ENCODE measurements at places on chromosomes 5 and 9.

DNA sequence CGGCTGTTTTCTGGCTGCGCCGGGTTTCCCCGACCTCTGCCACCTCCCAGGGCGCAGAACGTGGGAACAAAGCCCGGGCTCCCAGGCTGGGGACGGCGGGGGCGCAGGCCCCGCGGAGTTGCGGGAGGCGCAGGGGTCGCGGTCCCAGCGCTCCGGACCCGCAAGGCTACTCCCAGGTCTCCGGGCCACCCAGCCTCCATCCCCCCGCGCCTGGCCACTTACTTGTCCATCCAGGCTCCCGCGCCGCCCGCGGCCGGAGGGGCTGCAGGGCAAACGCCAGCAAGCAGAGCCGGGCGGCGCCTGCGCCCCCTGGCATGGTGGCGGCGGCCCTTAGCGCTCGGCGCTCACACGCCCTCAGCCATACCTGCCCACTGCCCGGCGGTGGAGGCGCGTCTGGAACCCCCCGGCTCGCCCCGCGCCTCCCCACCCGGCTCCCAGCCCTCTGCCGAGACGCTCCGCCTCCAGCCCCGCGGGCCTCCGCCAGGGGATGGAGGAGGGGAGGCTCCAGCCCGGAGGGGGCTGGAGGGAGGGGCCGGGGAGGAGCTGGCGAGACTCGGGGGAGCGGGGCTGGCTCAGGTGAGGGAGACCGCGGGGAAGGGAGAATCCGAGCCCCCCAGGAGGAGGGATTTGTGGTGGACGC, at the start of gene ADAM19:
Gene ADAM19, minus strand, starts transcription at position 395 of the 640 bp plus-strand sequence. Its CDS starts 79 bp downstream, at position 316.
- no peak for DNase-seq

GRCh38 chr9:96067600-96067999, 192.1 kb downstream of the ERCC6L2 start:
- DNase-seq: no peak

DNA sequence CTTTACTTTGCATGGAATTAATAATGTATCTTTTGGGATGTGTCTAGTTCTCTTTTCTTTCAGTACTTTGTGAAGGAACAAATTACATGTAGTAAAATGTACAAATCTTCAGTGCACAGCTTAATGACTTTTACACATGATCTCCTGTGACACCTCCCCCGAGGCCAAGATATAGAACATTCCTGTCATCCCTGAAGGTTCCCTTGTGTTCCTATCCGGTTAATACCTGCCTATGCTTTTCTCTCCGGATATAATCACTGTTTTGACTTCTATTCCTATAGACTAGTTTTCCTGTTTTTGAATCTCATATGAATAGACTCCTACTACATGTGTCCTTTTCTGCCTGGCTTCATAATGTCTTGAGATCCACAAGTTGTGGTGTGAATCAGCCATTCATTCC, 21.5 kb downstream of the STC2 start:
- no peak for DNase-seq

- DNase-seq: no peak
These were observed 131.4 kb downstream of the MCTP1 start for GRCh38 chr5:95153511-95153910.

DNA sequence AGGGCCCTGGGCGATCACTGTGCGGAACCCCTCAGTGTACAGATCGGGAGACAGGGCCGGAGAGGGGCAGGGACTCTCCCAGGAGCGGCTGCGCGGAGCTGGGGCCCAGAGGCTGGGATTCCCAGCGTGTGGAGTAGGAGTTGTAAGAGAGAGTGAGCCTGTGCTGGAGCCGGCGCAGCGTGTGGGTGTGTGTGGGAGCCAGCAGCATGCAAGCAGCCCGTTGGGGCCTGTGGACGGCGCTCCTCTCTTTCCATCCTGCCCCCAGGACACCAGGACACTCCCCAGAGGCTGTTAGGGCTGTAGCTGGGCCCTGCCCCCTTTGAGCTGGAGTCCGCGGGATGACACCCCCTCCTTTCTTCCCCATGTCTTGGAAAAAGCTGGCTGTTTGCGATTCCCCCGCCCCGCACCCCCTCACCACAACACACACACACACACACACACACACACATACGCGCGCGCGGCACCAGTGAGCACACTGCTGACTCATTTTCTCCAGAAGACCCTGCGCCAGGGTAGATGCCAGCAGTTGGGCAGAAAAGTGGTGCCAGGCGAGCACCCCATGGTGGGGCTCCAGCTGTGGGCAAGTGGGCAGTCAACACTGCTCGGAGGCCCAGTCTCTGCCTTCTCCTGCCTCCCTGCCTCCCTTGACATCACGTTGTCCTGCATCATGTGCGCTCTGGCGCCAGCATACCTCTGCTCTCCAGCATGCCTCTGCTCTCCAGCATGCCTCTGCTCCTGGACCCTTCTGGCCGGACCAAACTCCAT, 1.5 kb downstream of the COL27A1 start:
- DNase-seq: no peak

DNA sequence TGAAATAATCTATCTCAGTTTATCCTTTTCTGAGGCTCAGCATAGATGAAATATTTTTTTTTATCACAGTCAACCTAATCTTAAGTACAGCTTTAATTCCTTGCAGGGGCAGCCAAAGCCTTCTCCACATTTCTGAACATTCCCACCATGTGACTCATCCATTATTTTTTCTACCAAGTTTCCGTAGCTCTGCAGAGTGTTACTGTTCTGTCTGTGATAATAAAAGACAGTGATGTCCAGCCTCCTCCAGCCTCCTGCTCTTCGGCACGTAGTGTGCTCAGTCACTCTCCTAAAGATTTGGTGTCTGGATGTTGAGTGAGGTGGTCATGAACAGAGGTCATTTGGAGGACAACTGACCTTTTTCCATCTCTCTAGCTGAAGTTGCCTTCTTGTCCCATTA, 338.1 kb upstream of the ADAMTS16 start:
- DNase-seq: no peak

GRCh38 chr5:16902846-16903245, 33.2 kb downstream of the MYO10 start:
- no peak for DNase-seq

DNA sequence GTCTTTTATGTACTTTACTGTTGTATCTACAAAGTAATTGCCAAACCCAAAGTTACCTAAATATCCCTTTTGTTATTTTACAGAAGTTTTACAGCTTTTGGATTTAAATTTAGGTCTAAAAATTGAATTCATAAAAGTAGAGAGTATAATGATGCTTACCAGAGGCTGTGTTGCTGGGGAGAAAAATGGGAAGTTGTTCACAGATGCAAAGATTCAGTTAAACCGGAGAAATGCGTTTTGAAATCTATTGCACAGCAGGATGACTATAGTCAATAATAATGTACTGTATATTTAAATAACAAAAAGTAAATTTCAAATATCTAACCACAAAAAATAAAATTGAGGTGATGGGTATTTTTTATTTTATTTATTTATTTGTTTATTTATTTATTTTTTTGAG, 2.6 kb upstream of the ANKRD18A start:
- DNase-seq: no peak

DNA sequence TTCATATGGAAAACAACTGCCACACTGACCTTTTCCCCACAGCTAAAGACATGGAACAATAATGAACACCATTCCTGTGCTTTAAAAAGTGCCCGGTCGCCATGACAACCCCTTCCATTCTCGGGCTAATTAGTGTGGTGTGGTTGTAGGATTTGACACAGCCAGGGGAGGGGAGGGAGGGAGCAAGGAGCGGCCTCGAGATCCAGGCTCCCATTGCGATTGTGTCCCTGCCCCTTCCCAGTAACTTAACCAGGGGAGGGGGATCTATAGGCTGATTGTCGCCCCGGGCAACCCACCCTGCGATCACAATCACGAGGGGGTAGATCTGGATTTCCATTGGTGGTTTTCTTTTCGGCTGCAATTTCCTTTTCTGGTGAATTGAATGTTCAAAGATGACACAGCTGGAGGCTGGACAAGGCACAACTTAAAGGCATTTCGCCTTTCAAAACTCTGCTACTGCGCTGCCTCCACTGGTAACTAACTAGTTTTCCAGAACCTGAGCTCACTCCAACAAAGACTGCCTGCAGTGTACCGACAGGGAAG, 96.7 kb upstream of the RETREG1 start:
- DNase-seq: no peak

- no peak for DNase-seq
These were observed 43.3 kb upstream of the ZNF622 start for GRCh38 chr5:16508730-16509531.

GRCh38 chr9:116000748-116001329, 152.8 kb upstream of the PAPPA start:
- no peak for DNase-seq

- DNase-seq: peak; percentile 3
These were observed 7.3 kb upstream of the BARHL1 start for GRCh38 chr9:132575005-132575609.

GRCh38 chr9:33019797-33020196, 5.3 kb upstream of the DNAJA1 start:
- DNase-seq: no peak

GRCh38 chr9:131754846-131755245, 15.0 kb upstream of the RAPGEF1 start:
- DNase-seq: no peak

GRCh38 chr5:173989432-173990082, 587 bp downstream of the C5orf47 start:
- no peak for DNase-seq

GRCh38 chr5:29230591-29230990, 1962.9 kb upstream of the CDH6 start:
- DNase-seq: no peak

DNA sequence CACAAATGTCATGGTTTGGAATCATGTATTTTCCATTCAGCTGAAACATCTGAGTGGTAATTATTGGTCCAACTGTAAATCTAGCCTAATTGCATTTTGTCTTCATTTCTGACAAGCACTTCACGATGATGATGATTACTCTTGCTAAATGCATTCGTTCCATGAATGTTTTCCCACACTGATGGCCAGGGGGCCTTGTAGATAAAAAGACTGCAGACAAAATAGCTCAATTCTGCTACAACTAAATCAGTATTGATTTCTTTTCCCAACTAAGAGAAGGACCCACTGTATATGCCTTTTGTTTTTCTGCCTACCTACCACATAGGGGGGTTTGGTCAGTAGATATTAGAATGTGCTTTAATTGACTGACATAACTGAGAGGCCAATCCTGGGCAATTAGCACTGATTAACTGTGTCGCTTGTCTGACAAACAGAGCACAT, 1351.3 kb upstream of the NUDT12 start:
- DNase-seq: no peak

DNA sequence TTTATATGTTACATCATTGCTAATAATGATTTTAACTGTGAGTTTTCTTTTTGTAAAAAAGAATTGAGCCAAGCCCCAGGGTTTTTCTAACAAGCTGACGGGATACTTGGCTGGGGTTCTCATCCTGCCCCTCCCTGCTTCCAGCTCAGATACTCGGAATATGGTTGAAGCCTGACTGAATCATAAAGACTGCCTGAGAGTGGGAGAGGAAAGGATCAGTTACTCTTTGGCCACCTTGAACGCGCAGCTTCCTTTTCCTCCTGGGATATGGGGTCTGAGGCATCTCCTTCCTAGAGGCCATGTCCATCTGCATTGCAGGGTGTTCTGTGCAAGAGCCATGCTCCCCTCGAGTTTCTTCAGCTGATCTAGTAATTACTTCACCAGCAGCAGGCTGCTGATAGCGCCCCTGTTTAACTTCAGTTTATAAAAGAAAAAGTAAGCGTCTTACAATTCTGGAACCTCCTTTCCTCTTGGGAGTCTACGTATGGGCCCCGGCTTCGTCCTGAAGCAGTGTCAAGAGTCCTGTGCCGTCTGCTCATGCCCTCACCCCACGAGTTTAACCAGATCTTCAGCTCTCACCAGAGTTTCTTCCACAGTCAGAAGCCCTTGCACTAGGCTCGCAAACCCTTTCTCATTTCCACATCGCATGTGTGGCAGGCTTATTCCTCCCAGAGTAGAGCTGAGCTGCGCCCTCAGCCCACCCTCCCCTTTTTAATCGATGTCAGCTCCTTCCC, 130.0 kb downstream of the MVB12B start:
- no peak for DNase-seq

GRCh38 chr5:90709323-90710155, 150.9 kb downstream of the ADGRV1 start:
- no peak for DNase-seq

- no peak for DNase-seq
These were observed 51.8 kb upstream of the APC start for GRCh38 chr5:112685931-112686330.

DNA sequence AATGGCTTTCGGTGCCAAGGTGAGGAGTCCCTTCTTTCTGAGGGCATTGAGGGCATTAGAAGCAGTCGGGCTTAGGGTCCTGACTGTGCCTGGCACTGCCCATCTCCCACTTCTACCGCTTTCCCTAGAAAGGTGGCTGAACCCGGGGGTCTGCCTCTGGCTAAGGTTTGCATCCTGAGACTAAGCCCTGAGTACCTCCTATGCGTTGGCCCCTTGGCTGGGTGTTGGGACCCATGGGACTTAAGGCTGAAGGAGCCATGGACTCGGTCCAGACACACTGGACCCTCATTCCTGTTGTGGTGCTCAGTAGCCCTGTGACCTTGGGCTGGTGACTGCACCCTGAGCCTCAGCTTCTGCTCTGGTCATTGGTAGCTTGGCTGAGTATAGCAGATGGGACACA, 23.9 kb downstream of the DAB2IP start:
- DNase-seq: no peak

GRCh38 chr9:5767968-5768932, 64.7 kb downstream of the ERMP1 start:
- no peak for DNase-seq

DNA sequence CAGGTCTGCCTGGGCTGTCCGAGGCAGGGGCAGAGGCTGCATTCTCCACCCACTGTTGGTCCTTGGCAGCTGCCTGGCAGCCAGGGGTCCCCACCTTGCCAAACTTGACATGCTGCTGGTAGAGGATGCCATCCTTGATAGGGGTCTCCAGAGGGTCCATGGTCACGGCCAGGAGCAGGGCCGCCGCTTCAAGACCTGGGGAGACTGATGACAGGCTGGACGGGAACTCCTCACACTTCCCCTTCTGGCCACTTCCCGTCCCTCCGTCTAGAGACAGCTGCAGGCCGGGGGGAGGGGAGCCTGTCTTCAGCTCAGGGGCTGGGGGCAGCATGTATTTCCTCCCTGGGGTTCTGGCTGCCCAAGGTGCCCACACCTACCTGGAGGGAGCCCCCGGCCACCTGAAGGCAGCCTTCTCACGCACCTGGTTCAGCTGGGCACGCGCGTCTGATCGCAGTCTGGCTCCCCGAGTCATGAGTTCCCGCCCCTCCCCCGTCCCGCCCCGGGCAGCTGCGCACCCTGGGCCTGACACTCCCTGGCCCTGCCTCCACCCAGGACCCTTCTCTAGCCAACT, at the start of gene DOK3:
Gene DOK3, minus strand, starts transcription at position 446 of the 571 bp plus-strand sequence. Its CDS starts 286 bp downstream, at position 160.
- no peak for DNase-seq

DNA sequence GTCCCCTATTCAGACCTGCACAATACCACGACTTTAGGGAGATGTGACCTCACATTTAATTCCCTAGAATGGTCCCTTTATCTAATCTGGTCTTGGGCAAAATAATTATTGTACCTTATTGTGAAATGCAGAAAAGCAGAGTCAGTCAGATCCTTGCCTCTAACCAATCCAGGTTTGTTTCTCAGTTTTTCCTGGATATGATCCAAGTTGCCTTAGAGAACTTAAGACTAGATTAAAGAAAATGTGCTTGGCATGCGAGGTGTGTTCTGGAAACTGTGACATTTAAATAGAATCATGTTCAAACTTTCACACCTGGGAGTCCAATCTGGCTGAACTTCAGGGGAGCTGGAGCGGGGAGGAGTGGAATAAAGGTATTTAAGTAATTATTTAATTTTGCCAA, 696.2 kb downstream of the DNAH5 start:
- DNase-seq: no peak

- no peak for DNase-seq
These were observed 97.2 kb upstream of the SARDH start for GRCh38 chr9:133835262-133835901.

Data from stimulated activated CD8-positive, alpha-beta memory T cell treated with anti-CD3 and anti-CD28 coated beads, Interleukin-4, amount 100 ng/mL, for 1 hour (primary cell).